ENCODE measurements at places on chromosomes 5 and 9.
A peak's percentile ranks its signal among the peaks of the same experiment; 100 is the strongest.

DNA sequence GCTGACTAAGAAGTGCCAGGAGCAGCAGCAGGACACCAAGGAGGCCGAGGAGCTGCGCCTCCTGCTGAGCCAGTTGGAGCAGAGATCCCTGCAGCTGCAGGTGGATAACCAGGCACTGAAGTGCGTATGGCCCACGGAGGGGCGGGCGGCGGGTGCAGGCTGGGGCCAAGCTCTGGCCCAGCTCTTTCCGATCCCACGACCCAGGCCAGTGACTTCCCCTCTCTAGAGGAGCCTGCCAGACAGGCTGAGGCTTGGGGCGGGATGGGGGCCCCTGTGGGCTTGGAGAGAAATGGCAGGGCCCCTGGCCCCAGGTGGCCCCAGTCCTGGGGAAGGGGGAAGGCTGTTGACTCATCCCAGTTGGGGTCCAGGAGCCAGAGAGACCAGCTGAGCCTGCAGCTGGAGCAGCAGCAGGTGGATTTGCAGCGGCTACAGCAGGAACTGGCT lies 3.6 kb downstream of the PTRH1 start:
- peak; percentile 46 for DNase-seq

- no peak for DNase-seq
Measured at GRCh38 chr5:166784545-166785078, 1506.8 kb upstream of the WWC1 start.

- no peak for DNase-seq
Measured at GRCh38 chr5:96628406-96628805, 33.8 kb upstream of the CAST start.

GRCh38 chr9:13127131-13127530 lies 152.4 kb downstream of the MPDZ start:
- no peak for DNase-seq

DNA sequence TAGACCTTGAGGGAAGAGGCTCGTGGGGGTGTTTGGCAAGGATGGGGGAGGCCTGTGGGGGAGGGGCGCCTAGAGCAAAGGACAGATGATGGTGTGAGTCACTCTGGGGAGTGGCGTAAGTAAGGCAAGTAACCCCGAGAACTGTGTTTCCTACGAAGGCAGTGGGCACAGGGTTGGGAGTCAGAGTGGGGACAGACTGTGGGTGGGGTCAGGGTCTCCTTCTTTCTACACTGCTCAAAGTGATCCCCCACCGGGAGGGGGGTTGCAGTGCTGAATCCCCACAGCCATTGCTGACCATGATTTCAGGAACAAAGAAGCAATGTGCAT lies 136.8 kb downstream of the TENT4A start:
- no peak for DNase-seq

DNA sequence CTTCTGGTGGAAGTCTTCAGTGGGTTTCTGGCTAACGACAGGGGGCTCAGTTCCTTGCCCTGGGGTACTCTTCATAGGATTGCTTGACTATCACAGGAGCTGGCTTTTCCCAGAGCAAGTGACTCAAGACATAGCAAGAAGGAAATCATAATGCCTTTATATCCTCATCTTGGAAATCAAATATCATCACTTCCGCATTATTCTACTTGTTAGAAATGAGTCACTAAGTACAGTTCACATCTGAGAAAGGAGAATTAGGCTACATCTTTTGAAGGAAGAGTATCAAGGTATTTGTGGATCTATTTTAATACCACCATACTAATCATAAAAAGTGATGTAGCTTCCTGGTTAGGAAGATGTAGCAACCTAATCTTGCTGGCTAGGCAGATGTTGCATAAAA lies 148.2 kb upstream of the RAI14 start:
- no peak for DNase-seq

- no peak for DNase-seq
Measured at GRCh38 chr9:127717766-127718165, 1.9 kb downstream of the TTC16 start.

GRCh38 chr9:92769990-92770359 lies 5.3 kb upstream of the BICD2 start:
- DNase-seq = no peak

- DNase-seq = no peak
Measured at GRCh38 chr9:133800266-133800665, 62.1 kb upstream of the SARDH start.

DNA sequence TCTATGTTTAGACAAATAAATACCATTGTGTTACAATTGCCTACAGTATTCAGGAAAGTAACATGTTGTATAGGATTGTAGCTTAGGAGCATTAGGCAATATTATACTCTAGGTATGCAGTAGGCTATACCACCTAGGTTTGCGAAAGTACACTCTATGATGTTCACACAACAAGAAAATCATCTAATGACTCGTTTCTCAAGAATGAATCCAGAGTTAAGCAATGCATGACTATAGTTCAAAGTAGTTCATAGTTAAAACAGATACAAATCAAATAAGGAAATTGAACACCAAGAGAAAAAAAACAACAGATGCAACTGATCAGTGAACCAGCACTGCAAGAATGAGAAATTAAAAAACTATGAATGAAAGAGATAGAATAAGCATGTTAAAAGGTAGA lies 27.6 kb upstream of the ABLIM3 start:
- DNase-seq = no peak

DNA sequence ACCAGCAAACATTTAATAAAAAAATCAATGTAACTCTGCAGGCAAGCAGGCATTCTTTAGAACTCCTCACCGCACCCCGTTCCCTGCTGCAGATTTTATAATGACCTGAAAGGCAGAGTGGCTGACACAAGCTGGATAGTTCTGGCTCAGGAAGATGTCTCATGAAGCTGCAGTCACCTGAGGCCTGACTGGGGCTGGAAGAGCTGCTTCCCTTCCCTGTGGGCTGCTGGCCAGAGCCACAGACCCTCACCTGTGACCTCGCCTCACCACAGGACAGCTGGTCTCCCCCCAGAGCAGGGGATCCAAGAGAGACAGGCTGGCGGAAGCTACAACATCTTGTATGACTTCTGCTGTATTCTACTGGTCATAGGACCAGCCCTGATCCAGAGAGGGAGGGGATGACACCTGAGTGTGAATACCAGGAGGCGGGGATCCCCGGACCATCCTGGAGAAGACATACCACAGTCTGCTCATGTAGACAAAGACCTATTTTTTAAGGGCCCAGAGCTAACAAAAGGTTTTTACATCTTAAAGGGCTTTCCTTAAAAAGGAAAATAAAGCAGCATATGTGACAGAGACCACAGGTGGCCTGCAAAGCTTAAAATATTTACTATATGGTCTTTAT lies 43.9 kb downstream of the RAPGEF1 start:
- DNase-seq = no peak

DNA sequence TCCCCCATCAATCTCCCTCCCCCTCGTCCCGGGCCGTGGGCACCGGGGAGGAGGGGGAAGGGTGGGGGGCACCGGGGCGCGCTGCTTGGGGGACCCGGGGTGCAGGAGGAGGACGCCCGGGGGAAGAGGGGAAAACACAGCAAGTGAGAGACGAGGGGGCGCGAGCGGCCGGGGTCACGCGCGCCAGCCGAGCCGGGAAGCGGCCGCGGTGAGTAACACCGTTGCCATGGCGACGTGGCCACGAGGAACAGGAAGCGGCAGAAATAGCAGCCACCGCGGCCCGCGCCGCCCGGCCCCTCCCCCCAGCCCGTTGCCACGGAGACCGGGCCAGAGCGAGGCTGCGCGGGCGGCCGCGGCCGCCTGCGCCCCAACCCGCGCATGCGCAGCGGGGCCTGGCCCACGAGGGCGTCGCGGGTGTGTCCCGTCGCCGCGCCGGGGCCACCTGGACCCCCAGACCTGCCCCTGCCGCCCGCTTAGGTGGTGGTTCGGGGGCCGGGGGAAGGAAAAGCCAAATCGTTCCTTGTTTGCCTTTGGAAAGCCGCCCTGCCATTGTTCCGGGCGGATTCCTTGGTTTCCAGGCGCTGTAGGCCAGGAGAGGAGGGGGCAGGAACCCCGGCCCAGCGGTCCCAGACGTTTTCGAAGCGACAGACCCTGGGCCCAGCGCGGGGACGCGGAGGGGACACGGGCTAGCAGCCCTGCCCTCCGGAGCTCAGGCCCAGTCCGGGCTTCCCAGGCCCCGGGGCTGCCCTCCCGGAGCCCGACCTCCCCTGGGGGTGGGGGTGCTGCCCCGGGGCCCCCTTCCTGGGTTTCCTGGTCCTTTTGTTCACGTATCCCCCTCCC lies 207.1 kb downstream of the C9orf50 start:
- DNase-seq = peak; percentile 99

GRCh38 chr9:123753016-123753415 lies 176.9 kb downstream of the DENND1A start:
- DNase-seq = no peak

DNA sequence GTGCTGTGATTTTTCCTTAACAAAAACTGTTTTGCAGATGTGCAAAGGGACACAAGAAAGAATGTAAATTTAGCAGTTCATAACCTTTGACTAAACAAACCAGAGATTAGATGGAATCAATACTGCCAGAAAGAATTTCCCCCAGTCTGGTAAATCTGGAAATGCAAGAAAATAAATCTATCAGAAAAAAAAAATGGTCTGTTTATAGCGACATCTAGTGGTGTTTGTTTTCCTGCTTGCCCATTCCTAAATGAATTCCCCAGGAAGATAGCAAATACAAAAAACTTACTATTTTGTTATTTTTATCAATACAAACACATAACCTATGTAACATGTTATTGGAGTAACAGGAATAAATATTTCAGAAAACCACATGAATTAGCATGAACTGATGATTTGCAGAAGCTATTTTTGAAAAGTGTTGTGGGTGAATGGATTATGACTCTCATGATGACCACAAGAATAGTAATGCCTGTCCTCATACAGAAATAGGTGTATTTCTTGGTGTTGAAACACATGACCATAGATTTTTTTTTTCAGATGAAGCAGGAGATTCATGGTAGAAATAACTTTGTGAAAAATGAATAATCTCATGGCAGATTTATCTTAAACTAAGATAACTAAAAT lies 1703.8 kb downstream of the MAT2B start:
- peak; percentile 11 for DNase-seq

DNA sequence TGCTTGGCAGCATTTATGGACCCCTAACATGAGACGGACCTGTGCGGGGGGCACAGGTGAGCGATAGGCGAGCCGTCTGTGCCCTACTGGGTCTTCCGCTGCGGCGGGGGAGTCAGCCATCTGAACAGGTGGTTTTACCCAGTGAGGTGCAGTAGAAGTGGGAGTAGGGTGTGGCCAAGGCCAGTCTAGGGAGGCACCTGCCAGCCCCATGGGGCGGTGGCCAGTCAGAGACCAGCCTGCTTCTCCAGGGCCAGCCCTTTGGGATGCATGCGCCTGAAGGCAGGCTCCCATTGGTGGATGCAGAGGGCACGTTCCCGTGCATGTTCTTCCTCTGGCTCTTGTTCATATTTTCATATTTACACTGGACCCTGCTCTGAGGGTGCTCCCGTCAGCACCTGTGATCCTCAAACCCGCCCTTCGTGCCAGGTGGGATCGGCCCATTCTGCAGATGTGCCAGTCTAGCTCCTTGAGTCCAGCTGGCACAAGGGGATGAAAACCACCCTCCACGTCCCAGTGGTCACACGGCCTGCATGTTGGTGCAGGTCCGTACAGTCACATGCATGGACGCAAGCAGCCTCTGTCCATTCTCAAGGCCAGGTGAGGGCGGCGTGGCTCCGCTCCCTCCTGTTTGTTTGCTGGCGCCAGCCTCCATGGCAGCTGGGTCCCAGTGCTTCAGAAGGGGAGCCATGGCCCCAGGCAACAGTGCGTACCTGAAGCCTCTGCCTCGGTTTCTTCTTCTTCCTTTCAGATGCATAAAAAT lies 9.0 kb downstream of the COL5A1 start:
- DNase-seq = no peak

DNA sequence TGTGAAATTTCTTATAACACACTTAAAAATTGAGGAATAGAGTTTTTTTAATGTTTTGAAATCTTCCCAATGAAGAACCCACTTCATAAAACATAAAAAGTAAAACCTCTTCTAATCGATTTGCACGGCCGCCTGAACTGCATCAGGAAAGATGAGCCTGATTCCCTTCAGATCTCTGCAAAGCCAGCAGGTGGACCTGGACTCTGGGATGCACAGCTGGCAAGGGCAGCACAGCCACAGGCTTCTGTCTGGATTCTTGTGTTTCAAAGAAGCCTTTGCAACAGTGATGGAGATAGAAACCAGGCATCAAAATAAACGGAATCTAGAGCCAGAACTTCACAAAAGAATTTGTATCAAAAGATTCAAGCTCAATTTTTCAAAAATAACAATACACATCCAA lies 36.0 kb upstream of the SPATA31C2 start:
- no peak for DNase-seq

GRCh38 chr5:66413931-66414330 lies 182.3 kb upstream of the MAST4 start:
- DNase-seq = no peak

DNA sequence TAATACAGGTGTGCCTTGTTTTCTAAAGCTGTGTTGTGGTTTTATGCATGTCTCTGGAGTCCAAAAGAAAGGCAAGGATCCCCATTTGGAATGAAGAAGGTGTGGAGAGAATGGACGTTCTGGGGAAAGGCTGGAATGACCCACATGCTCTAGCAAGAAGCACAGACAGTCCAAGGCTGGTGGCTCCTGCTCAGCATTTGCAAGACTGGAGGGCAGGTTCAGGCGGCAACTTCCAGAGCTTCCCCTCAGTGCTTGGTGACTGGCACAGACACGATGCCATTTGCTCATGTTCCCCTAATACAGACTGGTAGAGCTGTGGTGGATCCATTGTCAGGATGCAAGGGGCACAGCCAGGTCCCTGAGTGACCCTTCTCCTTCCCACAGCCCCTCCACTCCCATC lies 8.2 kb downstream of the SLC22A4 start:
- no peak for DNase-seq

DNA sequence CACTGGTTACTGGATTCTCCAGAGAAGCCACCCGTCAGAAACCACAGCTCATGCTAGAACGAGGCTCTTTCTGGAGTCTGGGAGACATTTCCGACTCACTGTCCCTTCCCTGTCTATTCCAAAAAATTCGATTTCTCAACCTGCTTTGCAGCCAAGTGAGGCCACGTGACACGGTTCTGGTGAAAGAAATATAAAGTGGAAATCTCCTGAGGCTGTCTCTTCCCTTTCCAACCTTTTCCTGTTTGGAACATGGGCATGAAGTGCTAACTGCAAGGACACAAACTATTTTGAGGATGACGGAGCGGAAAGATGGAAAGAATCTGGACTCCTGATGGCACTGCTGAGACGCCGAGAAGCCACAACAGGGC lies 6.1 kb upstream of the PTGS1 start:
- DNase-seq = no peak

GRCh38 chr5:107282061-107282460 lies 388.7 kb downstream of the EFNA5 start:
- no peak for DNase-seq

GRCh38 chr5:126531543-126532120 lies 63.4 kb downstream of the ALDH7A1 start:
- no peak for DNase-seq

GRCh38 chr5:150149618-150150017 lies 6.0 kb downstream of the PDGFRB start:
- DNase-seq = no peak

DNA sequence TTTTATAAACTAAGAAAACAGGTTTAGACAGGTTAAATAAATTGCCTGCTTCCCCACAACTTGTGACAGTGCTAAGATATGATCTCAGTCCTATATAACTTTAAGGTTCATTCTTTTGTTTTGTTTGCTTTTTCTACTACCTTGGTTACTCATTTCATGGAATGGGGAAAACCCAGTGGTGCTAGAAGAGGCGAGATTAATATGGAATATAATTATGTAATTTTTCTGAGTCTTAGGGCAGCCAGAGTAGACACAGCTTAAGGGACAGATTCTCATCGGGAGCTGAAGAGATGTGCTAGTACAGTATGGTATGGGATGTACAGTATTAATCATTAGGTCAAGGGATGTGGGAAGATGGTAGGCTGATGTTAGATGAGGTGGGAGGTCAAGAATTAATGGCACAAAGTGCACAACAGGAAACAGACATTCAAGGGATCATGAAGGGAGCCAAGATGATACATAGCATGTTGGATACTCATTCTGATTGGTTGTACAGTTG lies 6.2 kb downstream of the TRIM32 start:
- no peak for DNase-seq
